ENCODE measurements at places on chromosomes 6 and 20.

DNA sequence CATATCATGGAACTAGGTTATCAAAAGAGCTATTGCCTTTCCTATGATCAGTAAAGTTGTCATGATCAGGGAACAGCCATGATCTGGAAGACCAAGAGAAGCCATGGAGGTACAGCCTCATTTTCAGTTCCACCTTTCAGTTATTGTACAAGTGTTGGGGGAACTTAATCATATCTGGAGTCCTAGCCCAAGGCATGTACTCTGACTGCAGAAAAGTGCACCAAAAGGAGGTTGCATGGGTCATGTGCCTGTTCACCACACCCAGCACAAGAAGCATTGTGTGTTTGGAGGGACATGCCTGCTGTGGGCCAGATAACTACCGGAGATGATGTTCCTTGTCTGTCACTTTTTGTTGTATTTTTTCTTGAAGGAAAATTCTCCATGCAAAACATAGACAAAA lies 185.8 kb upstream of the MAN1A1 start:
- no peak for DNase-seq

GRCh38 chr6:122576888-122577287 lies 33.3 kb upstream of the PKIB start:
- DNase-seq = no peak

GRCh38 chr6:156464100-156464878 lies 312.9 kb upstream of the ARID1B start:
- no peak for DNase-seq

DNA sequence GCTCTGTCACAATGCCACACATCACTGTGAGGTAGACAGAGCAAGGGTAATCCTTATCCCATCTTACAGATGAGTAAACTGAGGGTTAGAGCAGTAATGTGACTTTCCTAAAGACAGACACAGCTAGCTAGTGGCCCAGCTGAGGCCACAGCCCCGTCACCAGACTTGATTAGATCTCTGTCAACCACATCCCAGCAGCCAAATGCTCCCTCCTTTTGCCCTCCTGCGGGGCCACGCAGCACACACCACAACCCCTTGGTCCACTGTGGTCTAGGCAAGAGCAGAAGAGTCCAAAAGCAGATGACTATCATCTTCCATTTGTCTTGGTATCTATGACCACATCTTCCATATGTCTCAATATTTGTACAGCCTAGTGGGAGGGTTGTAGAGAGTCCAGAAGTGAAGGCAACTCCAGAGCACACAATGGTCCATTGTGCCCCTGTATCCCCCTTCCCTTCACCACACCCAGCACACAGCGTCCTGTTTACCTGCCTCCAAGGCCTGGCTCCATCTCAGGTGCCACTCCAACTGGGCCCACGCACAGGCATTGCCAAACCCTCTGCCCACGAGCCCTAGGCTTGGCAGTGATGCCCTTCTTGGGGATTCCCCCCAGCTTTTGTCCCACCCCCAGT lies 47.1 kb upstream of the FOXP4 start:
- DNase-seq = no peak

GRCh38 chr6:76861403-76861802 lies 601.9 kb downstream of the HTR1B start:
- DNase-seq = no peak

- DNase-seq = no peak
These were observed 2.6 kb upstream of the NOTCH4 start for GRCh38 chr6:32226434-32226833.

DNA sequence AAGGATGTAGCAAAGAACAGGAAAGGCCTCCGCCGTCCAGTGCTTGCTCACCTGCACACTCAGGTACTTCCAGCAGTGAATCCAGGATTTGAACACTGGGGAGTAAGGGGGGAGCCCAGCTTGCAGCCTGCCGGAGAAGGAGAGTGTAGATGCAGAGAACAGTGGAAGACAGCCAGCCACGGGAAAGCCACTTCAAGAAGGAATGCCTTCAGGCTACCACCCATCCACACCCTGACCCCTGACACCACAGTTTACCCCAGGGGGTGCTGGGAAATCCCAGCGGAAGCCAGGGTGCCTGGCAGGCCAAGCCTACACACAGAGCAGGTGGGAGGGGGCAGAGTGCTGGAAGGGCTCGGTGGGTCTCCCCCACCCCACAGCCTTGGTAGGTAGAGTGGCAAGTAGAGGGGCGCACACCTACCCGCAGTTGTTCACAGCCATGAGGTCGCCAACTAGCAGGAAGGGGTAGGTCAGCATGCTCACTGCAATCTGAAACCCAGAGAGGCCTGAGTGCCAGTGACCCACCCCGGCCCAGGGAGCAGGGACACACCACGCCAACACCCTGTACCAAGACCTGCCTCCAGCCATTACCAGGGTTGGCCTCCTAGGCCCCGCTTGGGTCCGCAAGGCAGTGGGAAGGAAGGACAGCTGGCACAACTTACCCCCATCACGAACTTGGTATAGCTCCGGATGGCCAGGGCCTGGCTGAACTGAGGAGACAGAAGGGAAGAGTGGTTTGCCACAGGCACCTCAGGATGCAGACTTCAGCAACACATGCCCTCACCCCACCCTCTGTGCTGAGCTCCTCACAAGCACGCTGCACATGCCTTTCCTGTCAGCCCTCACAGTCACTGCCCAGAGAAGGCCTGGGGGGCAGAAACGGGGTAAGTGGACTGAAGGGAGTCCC lies 15.7 kb downstream of the PI16 start:
- DNase-seq = no peak

DNA sequence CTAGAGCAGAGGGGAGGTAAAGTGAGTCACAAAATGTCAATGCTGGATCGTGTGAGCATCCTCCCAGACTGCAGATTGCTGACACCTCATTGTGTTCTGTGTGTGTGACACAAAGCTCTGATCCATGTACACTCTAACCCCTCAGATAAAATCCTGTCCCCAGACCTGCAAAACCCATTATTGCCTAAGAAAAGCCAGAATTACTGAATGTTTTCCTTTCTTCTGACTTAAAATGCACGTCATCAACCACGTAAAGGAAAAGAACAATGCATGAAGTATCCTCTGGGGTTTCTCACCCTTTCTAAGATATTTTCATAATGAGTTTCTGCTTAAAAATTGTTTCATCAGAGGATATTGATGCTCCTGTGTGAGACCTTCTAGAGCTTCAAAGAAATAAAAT lies 218.0 kb upstream of the PREP start:
- no peak for DNase-seq

DNA sequence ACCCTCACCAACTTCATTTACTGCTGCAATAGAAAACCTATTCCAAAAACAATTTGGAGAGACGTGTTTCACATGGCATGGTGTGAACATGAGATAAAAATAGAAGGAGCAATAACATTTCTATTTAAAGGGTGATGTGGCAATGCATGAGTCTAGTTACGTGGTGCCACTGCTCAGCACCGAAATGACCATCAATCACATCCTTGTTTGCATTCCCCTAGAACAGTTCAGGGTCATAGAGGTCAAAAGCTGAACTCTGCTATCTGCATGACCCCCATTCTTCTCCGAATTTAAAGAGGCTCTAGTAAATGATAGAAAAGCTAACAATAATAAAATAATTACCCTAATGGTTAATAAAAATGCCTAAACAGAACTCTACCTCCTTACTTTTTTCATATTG lies 29.5 kb downstream of the ROS1 start:
- DNase-seq = no peak

- no peak for DNase-seq
These were observed 47.3 kb downstream of the IYD start for GRCh38 chr6:150416128-150416527.

DNA sequence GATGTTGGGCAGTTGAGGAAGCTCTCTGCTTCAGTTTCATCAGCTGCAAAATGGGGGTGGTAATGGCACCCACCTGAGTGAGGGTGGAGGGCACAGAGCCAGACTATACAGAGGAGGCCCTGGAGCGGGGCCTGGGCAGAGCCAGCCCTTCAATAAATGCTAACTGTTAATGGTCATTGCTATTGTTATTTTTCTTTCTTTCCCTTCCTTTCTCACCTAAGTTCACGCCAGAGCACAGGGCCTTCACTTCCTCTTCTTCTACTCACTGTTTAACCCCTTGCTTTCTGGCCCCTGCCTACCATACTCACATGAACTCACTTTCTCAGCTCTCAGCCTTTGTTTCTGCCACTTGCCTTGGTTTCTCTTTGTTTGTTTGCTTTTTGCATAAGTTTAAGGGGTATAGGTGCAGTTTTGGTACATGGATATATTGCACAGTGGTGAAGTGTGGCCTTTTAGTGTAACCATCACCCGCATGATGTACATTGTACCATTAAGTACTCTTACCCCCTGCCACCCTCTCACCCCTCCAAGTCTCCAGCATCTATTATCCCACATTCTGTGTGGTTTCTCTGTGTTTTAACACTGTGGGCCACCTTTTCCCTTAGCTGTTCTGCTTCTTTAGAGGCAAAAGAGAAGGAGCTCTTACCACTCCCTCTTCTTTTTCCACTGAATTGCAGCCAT lies 7.5 kb upstream of the RREB1 start:
- no peak for DNase-seq
